ENCODE measurements at places on chromosomes 16 and 17.

DNA sequence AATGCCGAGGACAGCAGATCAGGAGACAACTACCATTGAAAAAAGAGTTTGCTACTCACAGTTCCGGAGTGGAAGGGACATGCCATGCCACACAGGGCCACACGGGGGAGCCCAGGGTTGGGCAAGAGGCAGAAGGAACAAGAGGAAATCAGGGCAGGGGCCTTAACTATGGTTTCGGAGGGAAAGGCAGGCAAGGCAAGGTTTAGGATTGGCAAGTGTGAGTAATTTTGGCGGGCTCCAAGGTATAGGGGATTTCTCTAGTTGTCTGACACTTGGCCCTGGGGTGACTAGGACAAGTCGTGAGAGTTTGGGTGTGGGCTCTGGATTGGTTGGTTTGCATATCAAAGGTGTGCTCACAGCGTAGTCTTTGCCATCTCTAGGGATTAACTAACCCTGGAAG is 27.0 kb upstream of the NTN1 start:
- DNase-seq = peak; percentile 21

GRCh38 chr16:6309271-6309670 is 1023.4 kb upstream of the RBFOX1 start:
- DNase-seq = no peak

DNA sequence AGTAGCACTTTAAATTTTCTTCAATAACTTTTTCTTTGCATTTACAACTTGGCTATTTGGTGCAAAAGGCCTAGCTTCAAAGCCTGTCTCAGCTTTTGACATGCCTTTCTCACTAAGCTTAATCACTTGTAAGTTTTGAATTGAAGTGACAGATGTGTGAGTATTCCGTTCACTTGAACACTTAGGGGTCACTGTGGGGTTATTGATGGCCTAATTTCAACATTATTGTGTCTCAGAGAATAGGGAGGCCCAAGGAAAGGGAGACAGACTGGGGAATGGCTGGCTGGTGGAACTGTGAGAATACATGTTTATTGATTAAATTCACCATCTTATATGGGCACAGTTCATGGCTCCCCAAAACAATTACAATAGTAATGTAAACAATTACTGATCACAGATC is 84.1 kb downstream of the TAOK1 start:
- no peak for DNase-seq

DNA sequence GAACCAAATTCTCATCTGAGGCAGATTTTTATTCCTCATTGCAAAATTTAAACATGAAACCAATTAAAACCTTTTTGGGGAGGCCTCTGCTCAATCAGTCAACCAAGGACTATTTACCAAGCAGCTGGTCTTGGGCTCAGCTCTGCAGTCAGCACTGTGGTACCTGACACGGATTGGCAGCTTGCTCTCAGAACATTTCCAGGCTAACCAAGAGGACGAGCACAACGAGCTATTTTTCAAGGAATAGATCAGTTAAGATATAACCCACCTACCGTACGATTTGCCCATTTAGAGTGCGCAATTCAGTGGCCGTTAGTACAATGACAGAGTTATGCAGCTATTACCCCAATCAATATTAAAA is 26.4 kb upstream of the KLHDC4 start:
- no peak for DNase-seq

- no peak for DNase-seq
These were observed 8.9 kb downstream of the NHERF2 start for GRCh38 chr16:2035431-2036199.

DNA sequence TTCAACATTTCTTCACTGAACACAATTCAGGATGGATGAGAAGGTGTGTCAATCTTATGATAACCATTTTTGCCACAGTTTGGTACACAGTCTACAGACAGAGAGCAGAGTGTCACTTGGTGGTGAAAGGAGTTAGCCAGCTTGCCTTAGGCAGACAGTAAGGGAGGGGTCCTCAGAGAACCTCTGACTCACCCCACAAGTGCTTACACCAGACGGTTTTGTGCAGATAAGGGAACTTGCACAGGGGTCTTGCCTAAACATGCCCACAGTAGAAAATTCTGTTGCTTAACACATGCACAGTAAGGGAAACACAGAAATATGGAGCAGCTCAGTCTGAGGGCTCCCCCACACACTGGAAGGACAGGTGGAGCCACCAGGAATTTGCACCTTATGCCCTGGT is 204.5 kb upstream of the CDH8 start:
- no peak for DNase-seq

DNA sequence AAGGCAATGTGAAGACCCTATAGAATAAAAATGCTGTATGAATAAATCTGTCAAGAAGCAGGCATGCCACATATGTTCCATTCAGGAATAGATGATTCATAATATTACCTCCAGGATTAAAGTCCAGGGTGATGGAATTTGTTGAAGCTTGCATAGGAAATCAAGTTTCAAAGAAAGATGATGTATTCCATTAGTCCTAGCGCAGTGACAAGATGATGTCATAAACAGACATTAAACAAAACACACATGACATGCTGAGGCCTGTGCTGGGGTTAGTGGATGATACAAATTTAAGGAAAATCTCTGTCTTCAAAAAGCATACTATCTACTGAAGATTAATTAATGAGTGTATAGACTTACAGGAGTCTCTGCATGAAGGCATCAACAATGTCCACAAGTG is 1025.2 kb downstream of the CDH11 start:
- DNase-seq = no peak

DNA sequence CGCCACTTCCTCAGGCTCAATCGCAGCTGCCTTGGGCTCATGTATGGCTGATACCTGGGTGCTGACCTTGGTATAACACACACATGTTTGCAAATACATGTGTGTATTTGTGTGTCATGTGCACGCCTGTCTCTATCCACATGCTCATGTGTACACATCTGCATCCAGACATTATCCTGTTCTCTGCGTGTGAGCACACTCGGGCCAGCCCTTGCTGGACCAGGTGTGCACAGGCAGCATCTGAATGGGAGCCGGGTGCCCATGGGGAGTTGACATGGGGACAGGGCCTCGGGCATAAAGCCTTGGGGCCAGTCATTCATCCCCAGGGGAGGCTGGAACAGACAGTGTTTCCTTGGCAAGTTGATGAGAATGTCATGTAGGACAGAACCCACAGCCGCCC is 29.1 kb upstream of the CRHR1 start:
- no peak for DNase-seq

DNA sequence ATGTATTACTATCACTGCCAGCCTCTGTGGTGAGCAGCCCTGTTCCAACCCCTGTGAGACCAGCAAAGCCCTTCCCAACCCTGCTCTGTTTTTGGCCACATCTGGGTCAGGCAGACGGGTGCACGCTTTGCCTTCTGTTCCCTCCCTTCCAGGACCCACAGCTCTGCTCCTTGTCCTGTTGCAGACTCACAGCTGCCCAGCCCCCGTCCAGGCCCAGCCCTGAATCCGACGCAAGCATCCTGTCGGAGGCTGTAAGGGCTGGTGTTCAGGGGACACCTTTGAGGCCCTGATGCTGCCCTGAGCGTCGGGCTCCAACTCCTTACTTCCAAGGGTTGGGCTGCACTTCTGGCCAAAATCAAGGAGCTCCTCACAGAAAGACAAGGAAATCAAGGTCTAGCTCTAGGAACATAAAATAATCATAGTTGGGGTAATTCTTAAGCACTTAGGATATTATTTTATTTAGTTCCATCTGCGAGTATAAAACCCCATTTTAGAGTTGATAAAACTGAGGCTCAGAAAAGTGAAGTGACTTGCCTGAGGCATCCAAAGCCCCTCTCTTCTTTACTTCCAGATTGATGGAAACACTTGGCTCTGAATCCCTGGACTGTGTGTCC is 14.3 kb upstream of the SRCIN1 start:
- DNase-seq = no peak

DNA sequence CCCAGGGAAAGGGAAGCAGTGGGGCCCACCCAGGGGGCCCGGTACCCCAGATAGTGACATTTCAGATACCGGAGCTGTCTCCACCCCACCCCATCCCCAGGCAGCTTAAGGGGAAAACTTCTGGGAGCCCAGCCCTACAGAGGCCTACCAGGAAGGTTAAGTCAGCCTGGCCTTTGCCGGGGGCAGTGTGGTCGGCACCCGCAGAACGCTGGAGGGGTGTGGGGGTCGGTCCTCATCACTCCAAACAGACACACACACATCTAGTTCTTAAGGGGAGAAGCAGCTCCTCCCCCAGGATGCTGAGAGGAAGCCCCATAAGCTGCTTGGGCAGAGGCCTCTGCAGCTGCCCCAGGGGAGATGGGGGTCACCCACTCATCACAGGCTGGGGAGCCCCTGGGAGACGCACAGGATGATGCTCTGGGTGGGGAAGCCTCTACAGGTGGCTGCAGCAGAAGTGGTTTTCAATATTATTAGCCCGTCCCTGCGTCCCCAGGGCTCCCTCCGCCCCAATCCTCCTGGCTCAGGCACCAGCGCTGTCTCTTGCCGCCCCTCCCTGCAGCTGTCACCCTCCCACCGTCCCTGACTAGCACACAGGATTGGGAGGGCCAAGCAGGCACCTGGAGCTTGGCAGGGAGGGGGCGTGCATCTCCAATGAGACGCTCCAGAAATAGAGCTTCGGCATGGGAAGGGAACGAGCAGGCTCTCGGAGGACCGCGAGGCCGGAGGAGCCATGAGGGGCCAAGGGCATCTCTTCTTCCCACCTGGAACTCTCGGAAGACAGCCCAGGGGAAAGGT is 1.4 kb upstream of the ABR start:
- DNase-seq = no peak

DNA sequence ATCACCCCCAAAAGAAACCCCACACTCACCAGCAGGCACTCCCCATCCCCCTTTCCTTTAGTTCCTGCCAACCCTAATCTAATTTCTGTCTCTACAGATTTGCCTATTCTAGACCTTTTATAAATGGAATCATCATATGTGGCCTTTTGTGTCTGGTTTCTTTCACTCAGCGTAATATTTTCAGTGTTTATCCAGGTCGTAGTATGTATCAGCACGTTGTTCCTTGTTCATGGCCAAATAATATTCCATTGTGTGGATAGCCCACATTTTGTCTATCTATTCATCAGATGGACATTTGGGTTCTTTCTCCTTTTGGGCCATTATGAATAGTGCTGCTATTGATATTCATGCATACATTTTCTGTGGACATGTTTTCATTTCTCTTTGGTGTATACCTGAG is 73.6 kb downstream of the OR1D5 start:
- DNase-seq = no peak

DNA sequence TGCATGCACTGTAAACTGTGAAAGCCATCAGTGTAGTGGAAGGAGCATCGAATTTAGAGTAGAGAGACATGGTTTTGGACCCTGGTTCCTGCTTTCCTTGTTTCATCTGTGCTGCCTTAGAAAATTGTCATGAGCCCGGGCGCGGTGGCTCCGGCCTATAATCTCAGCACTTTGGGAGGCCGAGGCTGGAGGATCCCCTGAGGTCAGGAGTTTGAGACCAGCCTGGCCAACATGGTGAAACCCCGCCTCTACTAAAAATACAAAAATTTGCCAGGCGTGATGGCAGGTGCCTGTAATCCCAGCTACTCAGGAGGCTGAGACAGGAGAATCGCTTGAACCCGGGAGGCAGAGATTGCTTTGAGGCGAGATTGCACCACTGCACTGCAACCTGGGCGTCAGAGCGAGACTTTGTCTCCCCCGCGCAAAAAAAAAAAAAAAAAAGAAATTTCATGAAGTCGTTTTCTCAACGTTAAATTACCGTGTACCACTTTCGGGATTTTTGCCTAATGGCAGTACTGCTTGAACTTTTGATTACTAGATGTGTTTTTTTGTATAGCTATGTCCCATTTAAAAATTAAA is 912 bp downstream of the COQ7 start:
- no peak for DNase-seq

DNA sequence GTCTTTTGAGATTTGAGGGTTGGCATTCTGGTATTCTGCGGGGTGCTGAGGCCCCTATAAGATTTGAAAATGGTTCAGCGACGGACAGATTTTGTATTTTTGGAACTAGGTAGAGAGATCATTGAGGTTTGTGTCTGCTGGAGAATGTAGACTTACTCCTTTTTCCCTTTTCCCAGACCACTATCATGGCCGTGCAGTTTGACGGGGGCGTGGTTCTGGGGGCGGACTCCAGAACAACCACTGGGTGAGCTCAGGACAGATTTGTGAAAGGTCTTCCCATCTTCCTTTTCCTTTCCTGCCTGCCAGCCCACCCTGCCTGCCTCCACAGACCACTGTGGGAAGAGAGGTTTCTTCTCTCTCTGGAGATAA is 572 bp downstream of the PSMB6 start:
- DNase-seq = no peak

GRCh38 chr17:33234930-33235685 is 58.0 kb downstream of the ASIC2 start:
- no peak for DNase-seq

GRCh38 chr17:83084621-83085056 is 5.2 kb downstream of the METRNL start:
- DNase-seq = no peak

- DNase-seq = no peak
These were observed 60.6 kb downstream of the RPH3AL start for GRCh38 chr17:292016-292415.

DNA sequence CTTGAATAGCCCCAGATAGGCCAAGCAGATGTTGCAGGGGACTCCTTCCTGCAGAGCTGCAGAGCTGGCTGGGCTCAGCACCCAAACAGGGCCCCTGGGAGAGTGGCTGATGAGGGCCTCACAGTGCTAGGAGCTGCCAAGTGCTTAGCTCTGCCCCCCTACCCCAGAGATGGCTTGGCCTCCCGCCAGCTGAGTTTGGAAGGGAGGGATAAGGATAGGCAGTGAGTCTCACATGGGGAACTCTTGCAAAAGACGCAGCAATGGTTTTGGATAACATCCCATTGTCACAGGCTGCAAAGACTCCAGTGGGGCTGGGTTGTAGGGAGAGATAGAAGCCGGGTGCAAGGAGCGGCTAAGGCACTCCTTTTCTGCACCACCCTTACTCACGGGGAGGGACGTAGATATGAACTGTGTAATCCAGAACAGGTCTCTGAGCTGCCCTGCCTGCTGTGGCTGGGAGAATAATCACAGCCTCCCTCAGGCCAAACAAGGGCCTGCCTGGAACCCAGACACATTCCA is 52.9 kb upstream of the MAF start:
- no peak for DNase-seq

- no peak for DNase-seq
These were observed 74.8 kb upstream of the DNAH17 start for GRCh38 chr17:78652024-78652423.

- no peak for DNase-seq
These were observed 60.8 kb downstream of the ABCC1 start for GRCh38 chr16:16010194-16010593.

DNA sequence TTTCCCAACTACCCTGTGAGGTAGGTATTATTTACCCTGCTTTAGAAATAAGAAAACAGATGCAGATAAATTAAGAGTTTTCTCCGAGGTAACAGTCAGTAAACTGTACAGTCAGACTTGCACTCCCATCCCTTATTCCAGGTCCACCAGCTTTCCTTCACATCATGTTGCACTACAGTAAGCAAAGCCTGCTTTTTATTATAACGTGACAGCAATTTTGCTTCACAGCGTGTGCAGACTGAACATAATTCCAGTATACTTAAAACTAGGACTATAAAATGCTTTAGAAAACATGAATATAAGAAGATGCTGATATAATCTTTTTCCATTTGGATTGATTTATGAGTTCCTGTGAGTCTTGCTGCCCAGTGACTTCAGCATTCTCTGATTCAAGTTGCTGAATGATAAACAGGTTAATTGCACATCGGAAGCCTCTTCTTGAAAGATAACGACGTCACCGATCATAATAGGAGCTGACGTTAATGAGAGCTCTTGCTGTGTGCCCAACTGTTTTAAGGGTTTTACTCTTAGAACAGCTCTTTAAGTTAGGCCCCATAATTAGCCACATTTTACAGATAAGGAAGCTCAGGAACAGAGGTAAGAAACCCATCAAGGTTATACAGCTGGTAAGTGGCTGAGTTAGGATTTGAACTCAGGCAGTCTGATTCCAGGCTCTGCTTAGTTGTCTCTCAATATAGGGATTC is 1.4 kb downstream of the LIG3 start:
- no peak for DNase-seq
